ENCODE measurements at places on chromosomes 5 and 9.

DNA sequence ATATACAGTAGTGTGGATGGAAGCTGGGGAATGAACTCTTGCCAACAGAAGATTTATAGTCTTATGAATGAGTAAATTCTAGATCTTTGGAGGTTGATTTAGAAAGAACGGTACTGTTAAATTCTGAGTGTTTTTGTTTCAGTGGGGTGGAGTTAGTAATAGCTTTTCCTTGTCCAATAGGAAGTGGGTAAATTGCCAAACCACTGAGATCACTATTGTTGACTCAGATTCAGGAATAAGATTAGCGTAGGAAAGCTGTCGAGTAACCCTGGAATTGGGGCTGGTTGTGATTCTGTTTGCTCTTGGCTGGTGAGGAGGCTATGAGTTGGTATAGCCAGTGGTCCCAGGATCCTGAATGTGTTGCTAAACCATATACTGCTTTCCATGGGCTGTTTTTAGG lies 155.6 kb downstream of the ARHGAP26 start:
- no peaks in the 10 kb centered on the region for H3K4me1 ChIP-seq
- H3K4me3 ChIP-seq = no peak overlapping the region
- H3K36me3 ChIP-seq = no peaks in the 10 kb centered on the region
- no peak overlapping the region for H3K27ac ChIP-seq
- H3K27me3 ChIP-seq = no peaks in the 10 kb centered on the region
- no peak for DNase-seq

DNA sequence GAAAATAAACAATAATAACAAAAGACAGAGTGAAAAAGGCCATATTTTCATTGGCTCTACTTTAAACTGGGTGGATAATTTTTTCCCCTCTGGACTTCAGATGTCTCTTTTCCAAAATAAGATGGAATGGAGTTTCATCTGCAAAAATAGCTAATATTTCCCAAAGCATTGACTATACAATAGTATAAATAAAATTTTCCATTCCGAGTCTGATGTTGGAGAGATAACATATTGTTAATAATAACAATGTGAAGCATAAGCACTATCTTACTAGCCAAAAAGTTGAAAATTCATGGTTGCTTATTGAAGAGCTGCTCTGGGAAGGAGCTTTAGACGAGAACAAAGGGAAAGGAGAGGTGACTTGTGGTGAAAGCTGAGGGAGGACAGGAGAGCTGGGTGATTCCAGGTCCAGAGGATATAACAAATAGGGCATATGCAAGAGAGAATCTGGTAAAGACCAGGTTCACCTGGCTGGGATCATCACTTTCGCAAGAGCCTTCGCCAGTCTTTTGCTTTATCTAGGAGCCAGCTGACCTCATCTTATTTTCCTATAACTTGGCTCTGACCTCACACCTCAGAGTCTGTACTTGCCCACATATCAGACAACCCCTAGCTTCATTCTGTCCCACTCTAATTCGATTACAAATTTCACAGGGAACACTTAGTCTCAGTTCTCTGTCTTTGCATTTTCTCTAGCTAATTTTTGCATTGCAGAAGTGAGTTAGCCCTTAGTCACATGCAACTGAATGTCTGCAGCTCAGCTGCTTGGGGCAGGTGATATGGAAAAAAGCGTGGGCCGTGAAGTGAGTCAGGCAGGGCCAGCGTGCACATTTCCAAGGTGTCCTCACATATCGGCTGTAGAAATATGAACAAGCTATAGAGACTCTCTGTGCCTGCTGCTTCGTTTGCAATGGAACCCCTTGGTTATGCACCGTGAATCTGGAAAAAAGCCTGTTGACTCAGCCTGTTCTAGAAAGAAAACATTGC lies 7.6 kb upstream of the ZNF474 start:
- DNase-seq = no peak
- no peaks in the 10 kb centered on the region for H3K4me1 ChIP-seq
- no peak overlapping the region for H3K4me3 ChIP-seq
- no peak overlapping the region for H3K27ac ChIP-seq
- no peaks in the 10 kb centered on the region for H3K27me3 ChIP-seq

DNA sequence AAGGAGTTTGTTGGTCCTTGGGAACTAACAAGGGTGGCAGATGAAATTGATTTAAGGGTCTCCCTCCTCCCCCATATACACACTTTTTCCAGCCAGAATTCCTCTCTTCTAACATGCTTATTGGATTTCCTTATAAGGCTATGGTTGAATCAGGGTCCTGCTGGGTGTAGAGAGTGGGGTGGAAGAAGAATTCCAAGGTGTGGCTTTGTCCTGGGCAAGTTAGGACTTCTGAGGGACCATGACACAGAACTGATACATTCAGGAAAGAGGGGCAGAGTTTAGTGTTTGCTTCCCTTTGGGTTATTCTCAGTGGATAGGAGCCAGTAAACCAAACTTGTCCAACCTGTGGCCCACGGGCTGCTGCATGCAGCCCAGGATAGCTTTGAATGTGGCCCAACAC lies 116.5 kb downstream of the SNX18 start:
- DNase-seq = no peak
- H3K27ac ChIP-seq = no peak overlapping the region
- H3K4me1 ChIP-seq = peaks cover 5% of the 10 kb centered on the region
- no peaks in the 10 kb centered on the region for H3K36me3 ChIP-seq

- 0 out of 2 replicates have a peak, but pooled peaks cover 5% of the 10 kb centered on the region for H3K36me3 ChIP-seq
- no peaks in the 10 kb centered on the region for H3K4me1 ChIP-seq
- no peak overlapping the region for H3K27ac ChIP-seq
- no peaks in the 10 kb centered on the region for H3K27me3 ChIP-seq
- DNase-seq = no peak
Measured at GRCh38 chr9:69045821-69046220, 10.3 kb downstream of the FXN start.

GRCh38 chr5:101580591-101580990 lies 677.5 kb upstream of the ST8SIA4 start:
- H3K36me3 ChIP-seq = no peaks in the 10 kb centered on the region
- DNase-seq = no peak
- no peaks in the 10 kb centered on the region for H3K4me1 ChIP-seq
- no peak overlapping the region for H3K27ac ChIP-seq

GRCh38 chr5:116494784-116495450 lies 79.7 kb downstream of the SEMA6A start:
- DNase-seq = no peak
- no peak overlapping the region for H3K27ac ChIP-seq
- H3K27me3 ChIP-seq = no peaks in the 10 kb centered on the region
- H3K36me3 ChIP-seq = no peaks in the 10 kb centered on the region
- H3K4me1 ChIP-seq = no peaks in the 10 kb centered on the region

GRCh38 chr5:106476630-106477029 lies 1194.1 kb downstream of the EFNA5 start:
- no peak overlapping the region for H3K27ac ChIP-seq
- H3K36me3 ChIP-seq = no peaks in the 10 kb centered on the region
- no peak overlapping the region for H3K4me3 ChIP-seq
- no peaks in the 10 kb centered on the region for H3K4me1 ChIP-seq

GRCh38 chr9:27711241-27711640 lies 138.0 kb upstream of the C9orf72 start:
- no peak overlapping the region for H3K4me3 ChIP-seq
- no peaks in the 10 kb centered on the region for H3K4me1 ChIP-seq
- DNase-seq = no peak

- H3K4me3 ChIP-seq = no peak overlapping the region
- no peaks in the 10 kb centered on the region for H3K36me3 ChIP-seq
- H3K27me3 ChIP-seq = no peaks in the 10 kb centered on the region
- peak; percentile 89 for DNase-seq
Measured at GRCh38 chr5:177113566-177114424, 19.8 kb upstream of the NSD1 start.

GRCh38 chr9:88587182-88587581 lies 52.2 kb downstream of the NXNL2 start:
- no peak for DNase-seq
- peaks cover 13% of the 10 kb centered on the region for H3K4me1 ChIP-seq
- H3K27ac ChIP-seq = no peak overlapping the region
- no peaks in the 10 kb centered on the region for H3K27me3 ChIP-seq
- no peak overlapping the region for H3K4me3 ChIP-seq

GRCh38 chr5:148730942-148731898 lies 76.9 kb upstream of the HTR4 start:
- DNase-seq = peak; percentile 90
- peaks cover 20% of the 10 kb centered on the region for H3K4me1 ChIP-seq
- H3K27me3 ChIP-seq = no peaks in the 10 kb centered on the region
- H3K36me3 ChIP-seq = no peaks in the 10 kb centered on the region
- no peak overlapping the region for H3K4me3 ChIP-seq

DNA sequence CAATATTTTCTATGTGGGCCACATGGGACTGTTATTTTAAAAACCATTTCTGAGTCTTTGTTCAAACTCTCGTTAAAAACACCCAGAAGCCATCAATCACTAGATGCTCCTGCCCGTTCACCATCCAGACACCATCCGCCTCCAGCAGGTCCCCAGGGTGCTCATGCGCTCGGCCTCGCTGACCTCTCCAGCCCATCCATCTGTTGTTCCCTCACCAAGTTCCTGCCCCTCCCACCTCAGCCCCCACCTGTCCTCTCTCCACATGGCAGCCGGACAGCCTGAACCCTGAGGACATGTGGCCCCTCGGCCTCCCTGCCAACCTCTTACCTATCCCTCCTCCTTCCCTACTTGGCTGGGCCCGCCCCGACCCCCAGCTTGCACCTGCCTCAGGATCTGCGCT lies 31.6 kb downstream of the NSUN2 start:
- no peak for DNase-seq
- H3K4me3 ChIP-seq = no peak overlapping the region
- peaks cover 70% of the 10 kb centered on the region for H3K36me3 ChIP-seq
- no peak overlapping the region for H3K27ac ChIP-seq
- H3K4me1 ChIP-seq = no peaks in the 10 kb centered on the region
- H3K27me3 ChIP-seq = no peaks in the 10 kb centered on the region

DNA sequence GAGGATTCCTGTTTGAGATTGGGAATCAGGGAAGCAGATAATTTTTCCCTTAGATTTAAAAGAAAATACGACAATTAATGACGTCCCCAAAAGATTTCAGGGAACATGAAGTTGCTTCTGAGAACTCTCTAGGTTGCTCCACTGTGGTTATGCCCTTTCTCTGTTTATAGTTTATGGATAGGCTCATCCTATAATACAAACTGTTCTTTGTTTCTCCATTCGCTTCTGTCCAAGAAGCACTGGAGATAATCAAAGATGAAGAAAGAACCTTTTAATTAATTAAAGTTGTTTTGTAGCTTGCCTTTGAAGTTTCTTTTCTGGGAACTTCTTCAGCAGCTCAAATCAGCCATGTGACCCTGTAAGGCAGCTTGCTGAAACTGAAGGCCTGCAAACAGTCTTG lies 87.5 kb downstream of the CHSY3 start:
- H3K4me1 ChIP-seq = no peaks in the 10 kb centered on the region
- H3K36me3 ChIP-seq = no peaks in the 10 kb centered on the region
- H3K27me3 ChIP-seq = no peaks in the 10 kb centered on the region
- no peak overlapping the region for H3K27ac ChIP-seq
- no peak for DNase-seq
- no peak overlapping the region for H3K4me3 ChIP-seq

DNA sequence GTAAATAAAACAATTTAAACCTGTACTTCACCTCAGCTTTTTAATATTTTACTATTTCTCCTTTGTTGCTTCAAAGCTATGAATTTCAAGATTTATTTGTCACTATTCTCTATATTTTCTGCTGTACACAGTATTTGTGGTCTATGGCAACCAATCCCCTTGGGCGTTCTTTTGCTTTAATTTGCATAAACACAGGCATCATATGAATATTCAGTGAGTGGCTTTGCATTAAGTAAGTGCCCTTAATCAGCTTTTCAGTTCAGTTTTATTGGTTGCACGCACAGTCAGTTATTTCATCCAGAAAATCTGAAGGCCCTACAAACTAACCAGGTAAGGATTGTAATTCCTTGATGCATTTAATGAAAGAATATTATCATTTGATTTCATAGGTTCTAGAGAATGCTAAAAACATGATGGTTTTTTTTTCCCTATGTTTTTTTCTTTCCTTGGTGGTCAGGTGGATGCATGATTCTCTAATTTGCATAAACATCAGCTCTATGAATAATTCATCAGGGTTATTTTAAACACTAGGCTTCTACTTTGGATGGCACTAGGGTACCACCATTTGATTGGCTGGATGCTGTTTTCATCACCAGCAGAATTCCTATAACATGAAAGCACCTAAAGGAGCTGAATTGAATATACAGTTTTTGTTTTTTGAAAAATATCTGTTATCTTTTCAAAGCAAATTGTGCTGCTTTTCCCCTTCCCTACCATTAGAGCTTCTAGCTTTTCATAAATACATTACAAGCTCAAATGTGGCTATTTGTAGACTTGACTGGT lies 249.2 kb upstream of the CCNH start:
- H3K27ac ChIP-seq = no peak overlapping the region
- DNase-seq = no peak
- H3K36me3 ChIP-seq = no peaks in the 10 kb centered on the region
- H3K27me3 ChIP-seq = no peaks in the 10 kb centered on the region

DNA sequence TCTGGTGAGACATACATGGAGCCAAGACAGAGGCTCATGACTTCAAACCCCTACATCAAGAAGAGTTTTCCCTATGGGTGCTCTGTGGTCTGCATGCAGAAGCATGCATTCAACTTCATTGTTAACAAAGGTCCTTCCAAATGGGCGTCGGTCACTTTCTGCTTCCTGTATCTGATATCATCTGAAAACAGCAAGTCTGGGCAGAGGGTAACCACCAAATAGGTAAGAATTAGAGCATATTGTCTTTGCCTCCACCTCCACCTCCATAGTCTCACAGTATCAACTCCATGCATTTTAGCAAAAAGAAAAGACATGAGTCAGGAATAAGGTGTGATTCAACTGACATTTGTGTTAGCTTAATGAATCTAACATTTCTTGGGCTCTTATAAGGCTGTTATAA lies 462.9 kb downstream of the DMRT2 start:
- H3K4me3 ChIP-seq = no peak overlapping the region
- no peaks in the 10 kb centered on the region for H3K4me1 ChIP-seq
- H3K27ac ChIP-seq = no peak overlapping the region
- no peaks in the 10 kb centered on the region for H3K27me3 ChIP-seq

DNA sequence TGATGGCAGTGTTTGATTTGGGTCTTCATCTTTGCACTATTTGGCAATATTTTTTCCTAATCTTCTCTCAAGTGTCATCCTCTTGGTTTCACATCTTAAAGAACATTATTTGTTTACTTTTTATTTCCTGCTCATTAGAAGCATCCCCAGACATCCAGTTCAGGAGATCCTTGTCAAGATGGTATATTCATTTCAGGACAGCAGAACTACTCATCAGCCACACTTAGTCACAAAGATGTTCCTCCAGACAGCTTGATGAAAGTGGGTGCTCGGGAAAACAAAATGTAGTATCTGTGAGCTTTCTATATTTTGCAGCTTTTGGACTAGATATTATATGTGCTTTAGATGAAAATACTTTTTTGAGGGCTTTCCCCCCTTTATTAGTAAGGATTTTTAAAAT lies 72.1 kb upstream of the SREK1 start:
- no peak overlapping the region for H3K27ac ChIP-seq
- H3K27me3 ChIP-seq = no peaks in the 10 kb centered on the region
- no peak for DNase-seq
- peaks cover 44% of the 10 kb centered on the region for H3K36me3 ChIP-seq
- no peak overlapping the region for H3K4me3 ChIP-seq
- H3K4me1 ChIP-seq = no peaks in the 10 kb centered on the region

- H3K4me3 ChIP-seq = peak overlapping the region; percentile 80
- no peaks in the 10 kb centered on the region for H3K27me3 ChIP-seq
- peak overlapping the region; percentile 73 for H3K27ac ChIP-seq
- no peaks in the 10 kb centered on the region for H3K36me3 ChIP-seq
Measured at GRCh38 chr9:125190361-125190801, 778 bp upstream of the PPP6C start.

- no peak for DNase-seq
- H3K36me3 ChIP-seq = no peaks in the 10 kb centered on the region
- H3K4me3 ChIP-seq = no peak overlapping the region
- no peak overlapping the region for H3K27ac ChIP-seq
- no peaks in the 10 kb centered on the region for H3K27me3 ChIP-seq
- no peaks in the 10 kb centered on the region for H3K4me1 ChIP-seq
Measured at GRCh38 chr5:39370555-39371366, 6.5 kb upstream of the C9 start.

Data from Karpas-422 (cell line).